GOT3 (cell line): ENCODE measurements at places on chromosomes 12 and 14.

DNA sequence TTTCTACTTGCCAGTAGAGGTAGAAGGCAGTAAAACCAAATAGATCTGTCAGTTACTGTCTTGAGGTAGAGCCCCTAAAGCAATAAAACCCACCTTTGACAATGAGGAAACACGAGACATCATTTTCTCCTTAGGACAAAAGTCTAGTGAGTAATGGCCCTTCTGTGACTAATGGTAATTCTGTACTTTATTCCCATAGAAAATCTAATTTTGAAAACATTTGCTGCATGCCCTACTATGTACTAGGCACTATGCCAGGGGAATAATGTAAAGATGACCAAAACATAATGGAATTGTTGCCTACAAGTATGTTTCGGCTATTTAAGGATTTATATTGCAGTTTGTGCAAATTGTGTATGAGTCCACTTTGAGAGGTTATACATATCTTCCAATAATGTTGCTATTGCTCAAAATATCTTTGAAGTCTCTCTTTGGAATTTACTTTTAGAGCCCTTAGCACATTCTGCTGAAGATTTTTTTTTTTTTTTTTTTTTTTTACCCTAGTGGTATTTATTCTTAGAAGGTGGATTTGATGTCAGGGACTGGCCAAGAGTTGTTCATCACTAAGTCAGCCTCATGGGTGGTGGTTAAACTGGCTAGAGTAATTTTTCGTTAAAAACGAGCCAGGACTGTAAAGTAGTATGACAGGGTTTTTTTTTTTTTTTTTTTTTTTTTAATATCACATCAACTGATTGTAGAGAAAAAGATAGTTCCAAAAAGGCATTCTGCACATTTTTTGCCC is 109.7 kb downstream of the CRADD start:
- no peak for DNase-seq

DNA sequence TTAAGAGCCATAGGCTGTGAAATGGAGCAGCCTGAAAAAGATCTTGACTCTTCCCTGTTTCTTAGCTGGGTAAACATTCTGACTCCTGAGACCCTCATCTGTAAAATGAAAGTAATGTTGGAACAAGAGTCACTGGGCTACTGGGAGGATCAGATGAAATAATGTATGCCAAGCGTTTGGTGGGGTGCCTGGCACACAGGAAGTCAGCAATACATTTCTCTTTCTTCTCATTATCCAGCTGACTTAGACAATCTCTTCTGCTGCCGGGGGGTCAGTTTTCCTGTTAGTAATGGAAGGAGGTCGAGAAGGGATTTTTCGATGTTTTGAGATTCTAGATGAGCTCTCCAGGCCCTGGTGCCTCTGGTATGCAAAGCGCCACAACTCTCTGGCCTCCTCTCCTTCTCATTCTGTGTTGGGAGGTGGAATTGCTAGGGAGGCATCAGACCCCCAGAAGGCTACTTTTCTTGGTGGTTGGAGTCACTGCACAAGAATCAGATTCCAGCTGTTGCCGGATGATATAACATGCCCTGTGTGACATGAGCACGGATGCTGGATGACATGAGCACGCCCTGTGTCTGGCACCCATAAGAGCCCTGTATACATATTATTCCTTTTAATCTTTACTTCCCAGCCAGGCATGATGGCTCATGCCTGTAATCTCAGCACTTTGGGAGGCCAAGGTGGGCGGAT is 4.3 kb downstream of the OASL start:
- no peak for DNase-seq

GRCh38 chr14:75141967-75142366 is 15.1 kb upstream of the NEK9 start:
- no peak for DNase-seq

DNA sequence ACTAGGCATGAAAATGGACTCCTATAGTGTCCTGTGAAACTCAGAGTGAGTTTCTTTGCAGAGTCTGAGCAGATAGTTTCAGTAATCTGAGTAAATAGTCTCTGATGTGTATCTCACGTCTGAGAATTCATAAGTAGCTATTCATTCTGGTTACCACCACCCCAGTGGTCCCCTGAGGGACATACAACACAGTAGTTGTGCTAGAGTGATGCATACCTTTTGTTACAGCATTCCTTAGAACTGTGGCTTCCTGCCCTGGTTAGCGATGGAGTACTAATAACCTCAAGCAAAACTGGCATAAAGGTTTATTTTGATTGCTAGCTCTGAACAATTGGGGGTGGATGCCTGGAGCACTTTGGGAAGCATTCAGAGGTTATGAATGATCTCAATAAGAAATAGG is 114.7 kb downstream of the DAAM1 start:
- DNase-seq: no peak

- DNase-seq: no peak
Measured at GRCh38 chr14:97726676-97727075, 929.5 kb downstream of the VRK1 start.

DNA sequence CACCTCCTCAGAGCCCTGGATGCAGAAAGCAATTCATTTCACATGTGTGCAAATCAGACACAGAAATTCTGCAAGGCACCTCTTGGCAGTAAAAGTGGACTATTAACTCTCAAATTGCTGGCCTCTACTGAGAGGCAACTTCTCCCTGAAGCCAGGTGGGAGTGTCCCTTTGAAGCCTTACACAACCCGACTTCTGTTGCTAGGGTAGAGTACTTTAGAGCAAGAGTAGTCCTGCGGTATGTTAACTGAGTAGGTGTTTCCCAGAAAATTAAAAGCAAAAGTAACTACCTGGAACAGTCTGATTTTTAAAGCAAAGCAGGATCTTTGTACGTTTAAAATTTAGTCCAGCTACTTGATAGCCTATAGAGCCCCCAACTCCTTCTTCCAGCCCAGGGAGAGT is 483.4 kb downstream of the DIO2 start:
- DNase-seq: no peak

GRCh38 chr12:132617822-132618682 is 524 bp upstream of the P2RX2 start:
- DNase-seq: no peak

DNA sequence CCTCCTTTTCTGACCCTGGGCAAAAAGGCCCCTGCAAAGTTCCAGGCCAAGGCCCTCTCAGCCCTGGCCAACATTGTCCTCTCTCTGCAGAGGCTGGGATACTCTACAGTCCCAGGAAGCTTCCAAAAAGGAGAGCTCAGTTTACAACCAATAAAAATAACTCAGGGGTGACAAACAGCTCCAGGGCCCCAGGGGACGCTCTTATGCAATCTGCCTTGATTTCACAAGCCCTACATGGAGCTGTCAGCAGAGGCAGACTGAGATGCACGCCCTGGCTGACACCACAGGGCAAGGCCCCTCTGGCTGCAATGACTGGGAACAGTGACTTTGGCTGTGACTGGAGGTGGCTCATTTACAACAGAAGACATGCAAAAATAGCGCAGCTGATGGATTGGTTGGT is 129.0 kb upstream of the MED13L start:
- DNase-seq: peak; percentile 45

GRCh38 chr12:109476807-109477184 is 304 bp downstream of the KCTD10 start:
- no peak for DNase-seq

DNA sequence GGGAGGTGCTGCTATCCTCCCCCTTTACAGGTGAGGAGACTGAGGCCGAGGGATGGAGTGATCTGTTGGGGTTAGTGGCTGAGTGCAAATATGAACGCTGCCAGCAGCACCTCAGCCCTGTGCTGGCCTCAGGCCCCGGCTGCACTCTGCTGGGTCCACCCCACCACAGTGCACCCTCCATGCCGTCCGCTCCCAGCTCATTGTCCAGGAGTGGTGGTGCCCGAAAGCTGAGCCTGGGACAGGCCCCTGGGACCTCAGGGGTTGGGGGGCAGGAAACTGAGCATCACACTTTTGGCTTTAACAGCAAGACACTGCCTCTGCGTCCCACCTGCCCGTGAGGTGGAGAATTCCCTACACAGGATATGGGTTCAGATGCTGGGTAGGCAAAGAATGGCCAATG is 31.5 kb upstream of the FBRSL1 start:
- no peak for DNase-seq

DNA sequence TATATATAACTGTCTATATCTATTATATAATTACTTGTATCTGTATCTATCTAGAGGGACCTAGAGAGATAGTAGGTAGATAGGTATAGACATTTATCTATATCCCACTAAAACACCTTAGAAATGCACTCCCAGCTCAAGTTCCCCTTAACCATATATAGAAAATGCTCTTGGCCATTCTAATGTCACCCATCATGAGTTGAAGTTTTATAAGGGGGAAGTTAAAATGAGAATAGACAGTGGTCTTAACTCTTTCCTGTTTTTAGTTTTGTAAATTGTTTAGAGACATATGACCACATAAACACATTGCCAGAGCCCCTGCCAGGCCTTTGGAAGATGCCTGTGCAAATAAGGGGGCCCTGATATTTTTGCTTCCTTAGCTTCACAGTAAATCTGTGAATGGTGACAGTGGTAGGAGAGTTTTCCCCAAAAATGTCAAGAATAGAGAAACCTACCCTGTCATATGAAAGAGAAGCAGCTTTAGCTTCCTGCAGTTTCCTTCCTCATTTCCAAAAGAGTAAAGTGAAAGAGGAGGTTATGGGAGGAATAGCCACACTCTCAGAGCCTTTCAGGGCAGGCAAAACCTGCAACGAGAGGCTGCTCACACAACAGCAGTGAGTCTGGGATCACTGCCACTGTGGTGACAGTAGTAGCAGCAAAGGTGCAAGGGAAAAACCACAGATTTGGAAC is 45.5 kb downstream of the MGST1 start:
- DNase-seq: no peak

GRCh38 chr12:12123036-12123604 is 52.4 kb downstream of the BCL2L14 start:
- no peak for DNase-seq

- DNase-seq: no peak
Measured at GRCh38 chr12:18461758-18462157, 200.4 kb downstream of the PIK3C2G start.

DNA sequence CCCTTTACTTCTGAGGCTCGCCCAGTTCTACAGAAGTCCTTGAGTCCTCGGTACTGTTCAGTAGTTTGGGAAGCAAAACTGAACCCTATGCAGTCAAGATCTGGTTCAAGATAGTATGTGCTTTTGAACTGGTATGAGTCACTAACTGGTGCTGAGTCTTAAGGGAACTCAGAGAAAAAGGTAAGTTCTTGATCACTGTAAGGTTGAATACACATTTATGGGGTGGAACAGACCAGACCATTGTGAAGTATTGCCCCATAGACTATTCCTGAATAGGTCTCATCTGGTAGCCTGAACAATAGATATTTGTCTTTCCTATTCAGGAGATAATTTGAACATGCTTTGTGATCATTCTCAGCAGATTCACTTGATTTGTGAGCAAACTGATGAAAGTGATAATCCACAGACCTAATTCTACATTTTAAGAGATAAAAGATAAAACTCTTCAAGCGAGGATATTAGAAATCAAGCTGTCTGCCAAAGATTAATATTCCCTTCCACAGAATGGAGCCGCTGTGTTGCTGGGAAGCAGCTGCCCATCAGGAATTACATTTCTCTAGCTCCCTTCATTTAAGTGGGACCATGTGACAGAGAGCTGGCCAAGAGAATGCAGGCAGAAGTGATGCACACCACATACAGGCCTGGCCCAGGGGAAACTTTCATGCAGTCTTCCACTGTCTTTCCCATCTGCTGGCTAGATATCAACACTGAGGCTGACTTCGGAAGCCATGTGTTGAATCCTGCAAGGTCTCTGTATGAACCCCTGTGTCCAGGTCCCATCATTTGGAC is 369.8 kb upstream of the GARIN6 start:
- DNase-seq: no peak

DNA sequence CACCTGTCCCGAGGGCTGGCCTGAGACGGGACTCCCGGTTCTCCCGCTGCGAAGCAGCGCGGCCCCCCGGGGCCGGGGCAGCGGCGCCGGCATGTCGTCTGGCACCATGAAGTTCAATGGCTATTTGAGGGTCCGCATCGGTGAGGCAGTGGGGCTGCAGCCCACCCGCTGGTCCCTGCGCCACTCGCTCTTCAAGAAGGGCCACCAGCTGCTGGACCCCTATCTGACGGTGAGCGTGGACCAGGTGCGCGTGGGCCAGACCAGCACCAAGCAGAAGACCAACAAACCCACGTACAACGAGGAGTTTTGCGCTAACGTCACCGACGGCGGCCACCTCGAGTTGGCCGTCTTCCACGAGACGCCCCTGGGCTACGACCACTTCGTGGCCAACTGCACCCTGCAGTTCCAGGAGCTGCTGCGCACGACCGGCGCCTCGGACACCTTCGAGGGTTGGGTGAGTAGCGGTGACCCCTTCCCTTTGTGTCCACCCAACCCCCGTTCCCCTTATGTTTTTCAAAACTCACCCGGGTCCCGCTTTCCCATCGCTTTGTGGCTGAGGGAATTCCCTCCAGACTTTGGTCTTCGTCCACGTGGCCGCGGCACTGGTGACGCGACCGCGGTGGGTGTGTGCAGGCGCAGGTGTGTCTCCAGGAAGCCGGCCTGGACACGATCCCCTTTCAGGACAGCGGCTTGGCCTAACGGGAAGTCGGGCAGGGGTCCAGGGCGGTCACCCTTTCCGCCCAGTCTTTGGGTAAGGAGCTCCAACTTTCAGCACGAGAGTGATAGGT is 826 bp downstream of the PRKCH start:
- DNase-seq: no peak

DNA sequence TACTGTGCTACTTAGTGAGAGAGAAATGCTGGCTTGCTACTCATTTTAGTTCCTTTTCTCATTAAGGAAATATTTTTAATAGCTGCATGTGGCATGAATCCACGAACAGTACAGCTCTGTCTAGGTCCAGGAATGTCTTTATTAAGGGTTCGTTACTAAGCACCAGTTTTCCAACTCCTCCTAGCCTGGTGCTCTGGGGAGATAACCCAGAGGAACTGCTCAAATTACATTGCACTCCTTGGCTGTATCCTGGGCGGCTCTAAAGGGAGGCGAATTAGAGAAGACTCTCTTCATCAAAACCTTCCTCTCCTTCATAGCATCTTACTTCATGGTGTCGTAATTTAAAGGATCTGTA is 101.3 kb downstream of the PPM1A start:
- DNase-seq: no peak

- DNase-seq: no peak
Measured at GRCh38 chr12:32051511-32052211, 55.0 kb upstream of the BICD1 start.

DNA sequence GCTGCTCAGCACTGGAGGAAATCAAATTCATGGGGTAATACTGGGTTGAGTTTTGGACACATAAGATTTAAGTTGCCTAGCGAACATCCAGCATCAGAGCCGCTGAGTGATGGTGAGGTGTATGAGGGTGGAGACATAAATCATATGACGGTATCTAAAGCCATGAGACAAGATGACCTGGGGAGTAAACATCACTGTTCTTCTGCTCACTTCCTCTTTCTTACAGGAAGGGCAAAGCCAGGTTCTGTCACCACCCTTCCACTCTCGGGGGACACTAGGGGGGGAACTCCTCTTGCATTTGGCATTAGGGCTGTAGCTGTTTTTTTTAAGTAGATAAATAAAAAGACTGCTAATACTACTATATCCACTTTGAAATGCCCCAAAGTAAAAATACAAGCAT is 24.0 kb downstream of the PRDM4 start:
- DNase-seq: no peak

- DNase-seq: no peak
Measured at GRCh38 chr12:96399120-96399918, 920 bp downstream of the CDK17 start.
